Foreskin keratinocyte (primary cell): ENCODE measurements at places on chromosomes 6 and 20. TPM values are rescaled to one million over a fixed set of nuclear protein-coding genes. Genes with fewer than 3 reads are reported as not detected.
A peak's percentile ranks its signal among the peaks of the same experiment; 100 is the strongest.

GRCh38 chr6:158322724-158323560 is 10.7 kb downstream of the TULP4 start:
- DNase-seq = peak; percentile 86

GRCh38 chr6:109623288-109623687 is 67.7 kb downstream of the AK9 start:
- DNase-seq = peak; percentile 20

Gene OR2H1
- not detected in 2 replicates for total RNA-seq

- DNase-seq = no peak
These were observed 35.5 kb upstream of the SLC23A2 start for GRCh38 chr20:5036828-5037227.

Gene ELOVL4
- 8.8 and 9.0 TPM in 2 replicates for total RNA-seq

GRCh38 chr6:30684386-30685156 is 1.9 kb downstream of the PPP1R18 start:
- DNase-seq = no peak

Gene AKAP12
- total RNA-seq = 7.0 and 28.7 TPM in 2 replicates

DNA sequence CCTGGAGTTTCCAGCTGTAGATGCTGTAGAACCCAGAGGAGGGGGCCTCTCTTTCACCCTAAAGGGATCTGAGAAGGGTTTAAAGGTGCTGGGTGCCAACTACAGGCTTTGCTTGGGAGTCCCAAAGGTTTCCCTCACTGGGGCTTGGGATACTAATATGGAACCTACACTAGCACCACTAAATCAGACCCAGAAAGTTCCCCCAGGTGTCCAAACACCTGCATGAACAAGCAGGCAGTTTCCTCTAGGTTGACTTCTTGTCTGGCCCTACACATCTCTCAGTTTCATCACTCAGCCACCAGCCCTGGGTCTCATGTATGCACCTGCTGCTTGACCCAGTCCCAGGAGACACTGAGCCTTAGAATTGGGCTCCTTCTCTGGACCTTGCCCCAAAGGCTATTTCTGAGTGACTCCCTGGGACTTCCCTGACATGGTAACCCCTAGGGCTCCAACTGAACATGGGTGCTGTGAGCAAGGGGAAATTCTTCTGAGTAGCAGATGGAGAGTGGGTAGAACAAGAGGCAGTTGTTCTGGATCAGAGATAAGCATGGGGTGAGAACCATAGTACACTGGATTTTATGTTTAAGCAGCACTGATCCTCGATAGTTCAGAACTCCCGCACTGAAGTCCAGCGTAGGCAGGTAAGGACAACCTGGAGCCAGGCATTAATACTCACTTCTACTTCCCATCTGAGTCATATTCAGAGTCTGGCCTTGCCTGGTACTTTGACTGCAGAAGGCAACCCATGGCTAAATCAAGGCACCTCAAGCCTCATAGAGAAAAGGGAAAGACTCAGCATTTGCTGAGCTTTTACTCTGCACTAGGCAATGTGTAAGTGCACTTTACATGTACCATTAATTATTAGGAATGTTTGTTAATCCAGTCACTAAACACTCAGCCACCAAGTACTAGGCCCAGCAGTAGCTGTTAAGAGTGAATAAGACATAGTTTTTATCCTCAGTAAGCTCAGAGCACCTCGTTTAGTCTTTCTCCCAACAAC is 16.8 kb downstream of the BCL2L1 start:
- peak; percentile 15 for DNase-seq

DNA sequence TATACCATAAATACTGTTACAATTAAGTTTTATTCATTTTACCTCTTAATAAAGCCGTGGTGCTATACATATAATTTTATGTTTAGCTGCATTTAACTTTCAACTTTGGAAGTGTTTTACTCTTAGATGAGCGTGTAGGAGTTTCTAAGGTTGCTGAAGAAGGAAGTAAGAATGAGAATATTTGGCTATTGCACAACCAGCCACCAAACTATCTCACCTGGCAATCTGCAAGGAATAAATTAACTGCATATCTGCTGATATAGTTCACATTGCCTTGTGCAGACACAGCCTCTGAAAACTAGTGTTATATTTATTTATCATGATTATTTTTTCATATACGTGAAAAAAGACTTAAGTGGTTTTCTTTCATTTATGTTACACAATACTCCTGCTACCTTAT is 230.4 kb downstream of the PLCB1 start:
- DNase-seq = no peak

- DNase-seq = no peak
These were observed 287.3 kb downstream of the ZNF217 start for GRCh38 chr20:53306192-53306805.

GRCh38 chr6:52595000-52595795 is 18.3 kb upstream of the TRAM2 start:
- peak; percentile 56 for DNase-seq

DNA sequence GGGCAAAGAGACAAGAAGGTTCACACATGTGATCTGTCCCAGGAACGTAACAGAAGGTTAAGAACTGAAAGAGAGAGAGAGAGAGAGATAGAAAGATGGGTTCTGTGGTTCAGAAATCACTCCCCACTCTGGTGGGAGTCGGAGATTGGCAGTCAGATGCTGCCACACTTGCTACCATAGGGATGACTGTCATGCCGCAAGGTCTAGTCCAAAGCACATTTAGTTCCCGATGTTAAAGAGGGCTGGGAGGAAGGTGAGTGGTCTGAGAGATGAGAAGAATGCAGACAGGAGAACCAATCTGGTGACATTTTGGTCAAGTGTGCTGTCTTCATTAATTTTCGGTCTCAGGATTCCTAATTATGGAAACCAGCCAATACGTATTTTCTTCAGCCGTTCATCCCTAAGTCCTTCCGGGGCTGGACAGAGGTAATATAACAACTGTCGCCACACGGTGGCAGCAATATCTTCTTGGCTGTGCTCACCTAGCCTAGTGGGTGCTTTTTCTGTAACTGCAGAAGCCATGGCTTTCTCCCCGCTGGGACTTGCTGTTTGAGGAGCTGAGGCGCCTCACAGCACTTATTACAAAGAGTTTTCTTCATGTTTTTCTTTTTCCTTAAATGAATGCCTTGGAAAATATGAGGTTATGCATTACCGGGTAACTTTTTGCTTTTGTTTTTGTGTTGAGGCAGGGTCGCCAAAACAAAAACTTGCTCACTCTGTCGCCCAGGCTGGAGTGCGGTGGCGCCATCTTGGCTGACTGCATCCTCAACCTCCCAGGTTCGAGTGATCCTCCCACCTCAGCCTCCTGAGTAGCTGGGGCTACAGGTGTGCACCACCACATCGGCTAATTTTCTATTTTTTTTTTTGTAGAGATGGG is 46.0 kb downstream of the SLC35D3 start:
- peak; percentile 58 for DNase-seq

- DNase-seq = no peak
These were observed 123.2 kb downstream of the IPCEF1 start for GRCh38 chr6:154233383-154233782.

Gene TRIM40
- total RNA-seq = not detected in 2 replicates

Gene POM121L2
- not detected in 2 replicates for total RNA-seq

DNA sequence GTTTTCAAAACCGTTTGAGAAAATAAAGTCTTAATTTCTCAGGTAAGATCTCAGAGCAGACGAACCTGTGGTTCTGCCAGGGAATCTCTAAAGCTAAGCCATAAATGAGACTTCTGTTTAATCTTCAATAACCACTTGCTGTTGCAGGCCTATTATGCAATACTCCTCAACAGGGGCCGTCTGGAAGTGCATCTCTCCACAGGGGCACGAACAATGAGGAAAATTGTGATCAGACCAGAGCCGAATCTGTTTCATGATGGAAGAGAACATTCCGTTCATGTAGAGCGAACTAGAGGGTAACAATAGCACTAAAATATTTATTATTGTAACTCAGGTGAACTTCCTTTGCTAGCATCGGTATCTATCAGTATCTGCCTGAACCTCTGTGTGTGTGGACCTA is 223.7 kb downstream of the ARHGAP18 start:
- no peak for DNase-seq

DNA sequence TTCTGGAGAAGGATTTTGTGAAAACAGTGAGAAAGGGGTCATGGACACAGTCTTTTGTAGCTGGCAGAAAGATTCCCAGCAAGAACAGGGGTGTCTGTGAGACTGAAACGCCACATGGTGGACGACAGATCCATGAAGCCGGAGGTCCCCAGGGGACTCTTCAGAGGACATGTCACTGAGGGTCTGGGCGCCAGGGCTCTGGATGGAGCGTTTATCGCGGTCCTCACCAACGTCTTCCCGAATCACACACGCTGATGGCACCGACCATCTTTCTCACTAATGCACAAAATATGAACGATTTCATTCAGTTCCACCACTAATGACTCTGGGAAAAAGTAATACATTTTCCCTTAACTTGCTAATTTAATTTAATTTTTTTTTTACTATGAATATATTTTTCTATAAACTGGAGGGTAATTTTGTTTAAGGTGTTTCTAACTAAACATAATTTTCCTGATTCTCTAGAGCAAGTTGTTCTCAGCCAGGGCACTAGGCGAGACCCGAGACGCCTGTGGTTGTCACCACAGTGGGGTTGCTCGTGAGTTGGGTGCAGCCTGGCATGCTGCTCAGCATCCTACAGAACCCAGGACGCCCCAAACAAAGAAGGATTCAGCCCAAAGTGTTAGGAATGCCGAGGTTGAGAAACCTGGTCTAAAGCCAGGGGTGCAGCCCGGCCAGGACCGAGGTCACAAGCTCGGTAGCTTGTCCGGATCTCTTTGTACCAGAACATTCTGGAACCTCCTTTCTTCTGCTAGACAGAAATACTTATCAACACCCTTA is 306.2 kb downstream of the TAF4 start:
- no peak for DNase-seq

Gene POU5F1
- total RNA-seq = 0.61 and 0.71 TPM in 2 replicates

GRCh38 chr6:159908979-159909378 is 18.2 kb downstream of the MAS1 start:
- DNase-seq = no peak

Gene ADAM33
- not detected in 2 replicates for total RNA-seq

DNA sequence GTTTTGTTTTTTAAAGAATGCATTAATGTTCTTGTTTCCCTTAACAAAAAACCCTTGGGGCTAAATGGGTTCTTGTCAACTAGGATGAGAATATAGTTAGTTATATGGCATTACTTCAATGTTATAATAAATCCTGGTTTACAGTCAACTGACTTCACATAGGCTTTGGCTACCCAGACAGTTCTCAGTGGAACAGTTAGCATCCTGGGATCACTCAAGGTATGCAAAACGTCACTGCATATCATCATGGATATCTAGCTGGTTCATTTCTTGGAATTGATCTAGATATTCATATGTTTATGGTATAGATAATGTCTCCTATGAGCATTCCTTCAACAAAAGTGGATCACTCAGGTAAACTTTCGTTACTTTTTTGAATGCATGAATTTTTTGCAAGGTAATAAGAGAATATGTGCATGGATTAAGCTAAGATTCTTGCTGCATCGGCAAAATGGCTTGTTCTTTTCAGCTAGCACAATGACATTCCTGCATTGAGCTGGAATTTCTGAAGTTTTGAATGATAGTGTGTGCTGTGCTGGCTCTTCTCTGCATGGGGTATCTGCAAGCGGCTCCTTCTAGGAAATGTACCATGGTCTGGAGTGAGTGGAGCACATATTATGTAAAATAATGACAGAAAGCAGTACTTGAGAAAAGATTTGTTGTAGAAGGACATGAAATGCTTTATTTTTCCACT is 138.9 kb downstream of the ADGRG6 start:
- no peak for DNase-seq

DNA sequence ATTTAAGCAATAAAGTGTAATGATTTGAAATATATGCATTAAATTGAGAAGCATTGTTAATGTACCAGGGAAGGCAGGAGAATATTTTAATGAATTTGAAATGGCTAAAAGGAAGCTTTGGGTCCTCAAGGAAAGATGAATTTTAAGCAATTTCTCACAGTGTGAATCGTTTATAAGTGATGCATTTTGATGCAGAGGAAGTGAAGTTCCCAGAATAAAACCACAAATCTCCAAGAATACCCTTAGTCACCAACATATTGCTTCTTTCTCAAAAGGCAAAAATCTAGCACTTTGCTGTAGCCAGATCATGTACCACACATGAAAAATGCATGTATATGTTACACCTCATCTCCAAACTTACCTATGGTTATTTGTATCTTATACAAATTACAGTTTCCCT is 11.7 kb downstream of the TPD52L1 start:
- DNase-seq = no peak

Gene RAET1L
- total RNA-seq = 1.1 and 2.4 TPM in 2 replicates

GRCh38 chr20:61638802-61639585 is 386.9 kb downstream of the CDH4 start:
- peak; percentile 19 for DNase-seq

Gene TINAG
- total RNA-seq = not detected in 2 replicates

Gene HUS1B
- total RNA-seq = 0.18 and 0.31 TPM in 2 replicates

GRCh38 chr6:113437566-113437965 is 419.6 kb upstream of the MARCKS start:
- DNase-seq = no peak

Gene SPEF1
- total RNA-seq = 0.14 and 0.17 TPM in 2 replicates

DNA sequence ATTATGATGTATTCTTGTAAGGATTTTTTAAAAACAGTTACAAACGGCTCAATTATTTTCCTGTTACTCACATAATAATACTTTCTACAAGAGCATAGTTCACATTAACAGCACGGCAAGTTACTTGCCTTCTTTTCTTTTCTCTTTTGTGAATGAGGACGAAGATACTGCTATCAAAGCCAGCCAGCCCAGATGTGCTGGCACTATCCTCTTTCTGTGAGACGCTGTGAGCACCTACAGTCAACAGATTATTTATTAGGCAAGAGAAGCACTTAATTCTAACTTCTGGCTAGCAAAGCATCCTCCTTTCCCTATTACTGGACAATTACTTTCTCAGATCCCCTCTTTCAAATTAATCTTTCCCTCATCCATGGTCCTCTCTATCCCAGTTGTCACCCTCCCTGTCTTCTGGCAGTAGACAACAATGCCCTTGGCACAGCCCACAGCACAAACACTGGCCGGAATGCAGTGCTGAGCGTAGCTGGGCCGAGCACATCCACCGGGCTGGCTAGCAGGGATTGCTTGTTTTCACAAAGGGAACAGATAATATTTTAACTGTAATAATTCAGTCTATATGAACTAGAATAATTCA is 262.1 kb downstream of the FOXC1 start:
- no peak for DNase-seq

Gene NFS1
- 33.0 and 35.7 TPM in 2 replicates for total RNA-seq

Gene GGT7
- 4.3 and 5.7 TPM in 2 replicates for total RNA-seq

Gene ERGIC3
- 168 and 180 TPM in 2 replicates for total RNA-seq

Gene NKX2-4
- not detected in 2 replicates for total RNA-seq

- DNase-seq = no peak
These were observed 60.4 kb downstream of the YTHDF1 start for GRCh38 chr20:63155266-63156165.

- DNase-seq = peak; percentile 32
These were observed 200.0 kb upstream of the SULF2 start for GRCh38 chr20:47985092-47985850.

- peak; percentile 36 for DNase-seq
These were observed 132.8 kb downstream of the CDK19 start for GRCh38 chr6:110682460-110682853.

GRCh38 chr6:3809982-3810381 is 39.2 kb upstream of the FAM50B start:
- DNase-seq = no peak
